EL (cell line): ENCODE measurements at places on chromosomes 4 and X.

DNA sequence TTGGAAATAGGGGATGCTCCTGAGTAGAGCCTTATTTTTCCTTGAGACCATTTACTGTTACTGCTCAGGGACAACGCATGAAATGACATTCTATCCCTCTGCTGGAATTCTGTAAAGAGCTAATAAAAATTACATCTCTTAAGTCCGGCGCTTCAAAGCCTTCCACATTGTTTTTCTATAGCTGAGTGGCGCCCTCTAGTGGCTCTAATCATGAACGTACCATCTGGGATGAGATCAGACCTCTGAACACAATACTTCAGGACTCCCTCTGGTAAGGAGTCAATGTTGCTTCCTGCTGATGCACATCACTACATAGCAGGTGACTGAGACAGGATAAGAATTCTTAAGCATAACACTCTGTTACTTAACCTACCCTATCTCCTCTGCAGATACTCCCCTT, 6.0 kb downstream of the HMGN5 start:
- peak; percentile 50 for DNase-seq

GRCh38 chrX:136380010-136380769, 79.4 kb downstream of the ADGRG4 start:
- DNase-seq, result no peak

DNA sequence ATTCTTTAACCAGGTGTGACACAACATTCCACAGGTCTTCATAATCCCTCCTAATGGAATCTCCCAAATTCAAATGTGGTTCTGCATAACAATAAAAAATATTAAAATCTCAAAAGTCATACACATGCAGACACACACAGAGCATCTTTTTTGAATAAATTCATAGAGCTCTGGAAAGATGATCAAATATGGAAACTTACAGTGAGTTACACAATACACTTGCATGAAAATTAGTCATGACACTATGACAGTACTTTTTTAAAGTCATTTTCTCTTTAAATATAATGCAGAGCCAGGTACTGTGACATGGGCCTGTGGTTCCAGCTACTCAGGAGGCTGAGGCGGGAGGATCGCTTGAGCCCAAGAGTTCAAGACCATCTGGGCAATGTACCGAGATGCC, 38.9 kb downstream of the DDX60L start:
- DNase-seq, result no peak

DNA sequence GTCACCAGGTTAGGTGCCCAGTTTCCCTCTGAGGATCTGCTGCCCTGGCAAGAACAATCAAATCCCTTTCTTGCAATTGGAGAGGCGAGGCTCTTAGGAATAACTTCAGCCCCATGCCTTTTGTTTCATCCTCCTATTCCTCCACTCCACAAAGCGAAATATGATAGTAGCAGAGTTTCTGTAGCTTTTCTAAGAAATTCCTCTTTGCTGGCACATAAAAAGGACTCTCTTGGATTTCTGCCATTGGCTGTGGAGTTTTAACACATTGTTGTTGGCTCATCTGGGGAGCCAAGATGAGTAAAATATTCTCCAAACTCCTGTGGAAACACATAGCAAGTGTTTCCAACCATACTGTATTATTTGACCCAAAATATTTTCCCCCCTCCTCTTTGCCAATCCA, 11.0 kb upstream of the ADGRG2 start:
- DNase-seq, result no peak

- no peak for DNase-seq
Measured at GRCh38 chr4:113811359-113811758, 49.8 kb upstream of the CAMK2D start.

- DNase-seq, result no peak
Measured at GRCh38 chrX:64885850-64886249, 90.4 kb downstream of the ZC4H2 start.

- peak; percentile 6 for DNase-seq
Measured at GRCh38 chr4:175639346-175639745, 172.7 kb downstream of the GPM6A start.

GRCh38 chr4:76628251-76628650, 193.2 kb downstream of the SHROOM3 start:
- DNase-seq, result no peak

DNA sequence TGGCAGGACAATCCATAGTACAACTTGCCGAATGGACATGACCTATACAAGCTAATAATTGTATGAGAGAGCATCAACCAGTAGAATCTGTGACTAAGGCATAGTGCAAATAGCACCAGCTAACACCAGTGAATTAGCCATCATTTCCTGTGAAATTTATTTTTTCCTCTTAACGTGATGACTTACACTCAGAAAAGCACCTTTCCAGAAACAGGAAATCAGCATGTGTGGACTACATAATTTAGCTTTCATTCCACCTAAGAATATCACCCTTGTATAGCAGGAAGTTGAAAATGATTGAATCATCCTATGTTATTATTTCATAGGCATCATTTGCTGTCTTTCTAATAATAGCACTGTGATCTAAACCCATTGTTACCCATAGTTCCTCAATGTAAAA, 1393.4 kb upstream of the PCDH7 start:
- no peak for DNase-seq

DNA sequence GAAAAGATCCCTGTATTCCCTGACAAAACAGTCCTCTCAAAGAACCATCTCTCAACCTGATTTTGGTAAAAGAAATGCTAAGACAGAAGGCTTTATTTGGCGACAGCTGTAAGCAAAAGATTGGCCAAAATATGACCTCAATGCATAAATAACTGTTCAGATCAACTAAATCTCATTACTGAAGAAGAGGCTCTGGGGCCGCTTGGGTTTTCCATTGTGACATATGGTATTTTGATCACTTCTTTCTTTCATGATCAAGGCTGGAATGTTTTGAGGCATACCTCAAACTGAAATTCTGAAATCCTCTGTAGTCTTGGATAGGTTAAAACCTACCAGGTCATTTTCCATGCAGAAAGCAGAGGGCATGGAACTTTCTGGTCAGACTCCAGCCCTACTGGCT, 106.3 kb downstream of the C4orf51 start:
- no peak for DNase-seq

DNA sequence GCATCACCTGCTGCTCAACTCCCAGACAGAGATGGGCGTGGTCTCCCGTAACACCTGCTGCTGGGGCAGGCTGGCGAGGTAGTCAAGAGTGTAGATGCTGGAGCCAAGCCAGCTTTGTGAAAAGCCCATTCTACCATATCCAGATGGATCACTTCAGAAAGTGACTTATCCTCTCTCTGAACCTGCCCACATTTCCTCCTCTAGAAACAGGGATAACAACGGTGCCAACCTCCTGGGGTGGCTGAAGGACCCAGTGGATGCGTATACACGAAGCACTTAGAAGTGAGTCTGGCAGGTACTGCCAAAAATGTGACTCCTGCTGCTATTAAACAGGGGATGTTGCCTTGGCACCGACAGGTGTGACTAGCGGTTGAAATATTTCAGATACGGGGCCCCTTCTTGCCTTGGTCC, 95.8 kb downstream of the SORBS2 start:
- DNase-seq, result no peak

DNA sequence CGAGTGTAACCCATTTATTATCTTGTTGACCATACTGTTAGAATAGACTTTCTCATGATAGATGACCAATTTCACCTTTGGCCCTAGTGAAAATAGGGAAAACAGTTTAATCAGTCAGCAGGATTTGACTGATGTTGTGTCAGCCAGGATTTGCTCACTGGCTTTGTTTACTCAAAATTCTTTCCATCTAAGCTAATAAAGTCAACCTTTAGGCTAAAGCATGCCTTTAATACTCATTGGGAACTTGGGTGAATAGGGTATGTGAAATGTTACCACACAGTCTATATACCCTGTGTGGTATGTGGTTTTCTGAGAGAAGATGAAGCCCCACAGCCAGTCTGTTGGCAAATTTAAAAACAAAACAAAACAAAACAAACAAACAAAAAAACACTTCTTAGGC, 18.7 kb upstream of the SPANXB1 start:
- no peak for DNase-seq

DNA sequence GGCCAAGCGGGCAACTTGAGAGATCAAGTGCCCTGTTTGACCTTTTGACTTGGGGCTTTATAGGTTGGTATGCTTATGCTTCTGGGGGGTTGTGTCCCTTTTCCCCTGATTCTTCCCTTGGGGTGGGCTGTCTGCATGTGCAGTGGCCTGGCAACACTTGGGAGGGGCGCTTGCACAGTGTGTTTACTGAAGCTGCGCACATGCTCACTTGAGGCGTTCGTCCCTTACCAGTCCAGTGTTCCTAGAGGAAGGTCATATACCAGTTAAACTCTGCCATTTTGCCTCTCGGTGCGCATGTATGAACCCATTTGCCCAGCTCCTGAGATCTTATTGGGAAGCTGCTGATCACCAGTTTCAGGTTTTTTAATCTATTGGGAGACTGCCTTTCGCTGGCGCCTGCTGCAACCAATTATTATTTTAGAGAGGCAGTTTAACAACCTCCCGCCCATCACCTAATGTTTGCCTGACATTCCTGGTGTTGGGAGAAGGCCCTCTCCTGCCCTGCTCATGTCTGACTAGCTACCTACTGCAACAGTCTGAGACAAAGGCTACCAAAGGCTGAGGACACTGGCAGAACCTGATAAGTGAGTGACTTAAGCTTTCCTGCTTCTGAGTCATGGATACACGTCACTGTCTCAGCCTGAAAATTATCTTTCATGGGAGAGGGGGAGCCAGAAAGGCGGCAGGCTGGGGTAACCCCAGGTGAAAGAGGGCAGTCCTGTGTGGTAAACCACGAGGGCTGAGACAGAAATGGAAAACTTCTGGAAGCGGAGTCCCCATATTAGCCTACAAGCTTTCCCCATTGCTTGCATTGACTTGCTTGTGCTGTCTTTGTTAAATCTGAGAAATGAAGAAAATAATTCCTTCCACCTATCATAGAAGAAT, 97.6 kb downstream of the CPE start:
- DNase-seq, result peak; percentile 21

- DNase-seq, result peak; percentile 88
Measured at GRCh38 chrX:72029483-72030411, 102.0 kb downstream of the RTL5 start.

DNA sequence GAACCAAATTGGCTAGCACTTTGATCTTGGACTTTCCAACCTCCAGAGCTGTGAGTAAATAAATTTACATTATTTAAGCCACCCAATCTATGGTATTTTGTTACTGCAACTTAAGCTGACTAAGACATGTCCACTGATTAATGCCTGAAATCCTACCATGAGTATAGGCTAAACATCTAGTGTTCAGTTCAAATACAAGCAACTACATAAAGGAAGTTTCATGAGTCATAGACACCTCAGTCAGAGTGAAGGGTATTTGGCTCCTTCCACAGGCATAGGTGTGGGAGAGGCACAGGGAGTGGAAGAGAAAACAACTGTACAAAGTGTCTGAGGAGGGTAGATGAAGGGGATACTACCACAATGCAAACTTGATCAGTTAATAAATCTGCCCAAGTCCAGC, 35.5 kb upstream of the PCDH19 start:
- DNase-seq, result no peak

- DNase-seq, result no peak
Measured at GRCh38 chrX:87063642-87064041, 454.0 kb upstream of the KLHL4 start.
